Osteocyte (in vitro differentiated cells): ENCODE measurements at places on chromosomes 7 and 10. TPM values are rescaled to one million over a fixed set of nuclear protein-coding genes. Genes with fewer than 3 reads are reported as not detected.

NXPH1 gene
- not detected in 2 replicates for total RNA-seq

GNAI1 gene
- 44.4 and 44.5 TPM in 2 replicates for total RNA-seq

IFIT2 gene
- total RNA-seq = 8.8 and 11.0 TPM in 2 replicates

FAM13C gene
- total RNA-seq = 2.3 and 3.2 TPM in 2 replicates

KLHL7 gene
- total RNA-seq = 48.1 and 50.2 TPM in 2 replicates

DNA sequence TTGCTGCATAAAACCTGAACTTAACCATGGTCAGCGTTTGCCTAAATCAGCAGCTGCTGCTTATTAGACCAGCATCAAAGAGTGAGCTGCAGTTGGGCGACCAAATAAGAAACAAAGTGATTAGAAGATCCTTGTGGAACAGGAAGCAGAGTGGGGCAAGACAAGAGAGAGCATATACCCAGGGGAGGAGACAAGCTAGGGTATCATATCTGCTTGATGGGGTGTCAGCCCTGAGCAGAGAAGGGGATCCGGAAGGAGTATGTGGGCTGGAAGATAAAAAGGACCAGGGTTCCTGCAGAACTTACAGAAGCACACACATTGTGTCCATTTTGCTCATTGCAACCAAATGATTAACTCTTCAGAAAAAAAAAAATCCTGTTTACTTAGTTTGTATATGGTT, 213.6 kb downstream of the CELF2 start:
- no peak overlapping the region for H3K4me3 ChIP-seq
- peaks cover 7% of the 10 kb centered on the region for H3K4me1 ChIP-seq
- no peak for DNase-seq
- no peaks in the 10 kb centered on the region for H3K27me3 ChIP-seq

- no peaks in the 10 kb centered on the region for H3K27me3 ChIP-seq
- H3K36me3 ChIP-seq = peaks cover 7% of the 10 kb centered on the region
- H3K4me3 ChIP-seq = no peak overlapping the region
- DNase-seq = no peak
- peaks cover 54% of the 10 kb centered on the region for H3K4me1 ChIP-seq
These were observed 99.7 kb upstream of the PPIF start for GRCh38 chr10:79247373-79248137.

DNA sequence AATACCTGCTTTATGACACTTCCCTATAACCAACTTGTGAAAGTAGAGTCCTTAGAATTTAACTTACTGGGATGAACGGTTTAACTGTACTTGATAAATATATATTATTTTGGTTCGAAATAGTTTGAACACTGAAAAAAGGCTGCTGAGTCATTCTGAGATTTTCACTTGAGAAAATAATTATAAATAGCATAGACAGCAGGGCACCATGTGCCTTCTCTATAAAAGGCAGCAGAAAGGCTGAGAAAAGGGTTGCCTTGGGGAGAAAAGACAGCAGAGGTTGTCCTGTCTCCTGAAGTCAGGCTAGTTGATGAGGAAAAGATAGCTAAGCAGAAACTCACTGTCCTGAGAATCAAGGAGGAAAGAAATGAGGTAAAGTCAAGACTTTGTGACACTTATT, 92.4 kb downstream of the CTTNBP2 start:
- peak overlapping the region; percentile 90 for H3K27ac ChIP-seq
- peaks cover 2% of the 10 kb centered on the region for H3K36me3 ChIP-seq
- no peak for DNase-seq
- H3K4me1 ChIP-seq = peaks cover 15% of the 10 kb centered on the region
- no peak overlapping the region for H3K4me3 ChIP-seq

GRCh38 chr7:150959739-150960734, 18.1 kb downstream of the KCNH2 start:
- no peak for DNase-seq
- H3K27ac ChIP-seq = no peak overlapping the region
- H3K4me3 ChIP-seq = no peak overlapping the region
- no peaks in the 10 kb centered on the region for H3K36me3 ChIP-seq

DNA sequence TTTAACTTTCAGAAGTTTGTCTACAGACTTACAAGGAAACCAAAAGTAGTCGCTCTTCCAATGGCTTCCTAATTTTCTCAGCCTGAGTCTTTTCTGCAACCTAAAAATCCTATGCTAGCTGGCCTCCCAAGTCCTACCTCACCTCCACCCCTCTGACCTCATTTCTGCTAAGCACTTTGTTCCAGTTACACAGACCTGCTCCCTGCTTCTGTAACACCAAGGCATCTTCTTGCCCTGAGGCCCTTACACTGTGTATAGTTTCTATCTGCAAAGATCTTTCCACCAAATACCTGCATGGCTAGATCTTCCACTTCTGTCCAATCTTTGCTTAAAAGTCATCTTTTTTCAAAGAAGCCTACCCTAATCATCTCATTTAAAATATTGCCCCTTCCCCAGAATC, 1.9 kb upstream of the SNX13 start:
- peaks cover 4% of the 10 kb centered on the region for H3K36me3 ChIP-seq
- no peak for DNase-seq
- H3K27me3 ChIP-seq = no peaks in the 10 kb centered on the region
- H3K27ac ChIP-seq = no peak overlapping the region
- peaks cover 25% of the 10 kb centered on the region for H3K4me1 ChIP-seq
